ENCODE measurements at places on chromosomes 5 and 9.
A peak's percentile ranks its signal among the peaks of the same experiment; 100 is the strongest.

DNA sequence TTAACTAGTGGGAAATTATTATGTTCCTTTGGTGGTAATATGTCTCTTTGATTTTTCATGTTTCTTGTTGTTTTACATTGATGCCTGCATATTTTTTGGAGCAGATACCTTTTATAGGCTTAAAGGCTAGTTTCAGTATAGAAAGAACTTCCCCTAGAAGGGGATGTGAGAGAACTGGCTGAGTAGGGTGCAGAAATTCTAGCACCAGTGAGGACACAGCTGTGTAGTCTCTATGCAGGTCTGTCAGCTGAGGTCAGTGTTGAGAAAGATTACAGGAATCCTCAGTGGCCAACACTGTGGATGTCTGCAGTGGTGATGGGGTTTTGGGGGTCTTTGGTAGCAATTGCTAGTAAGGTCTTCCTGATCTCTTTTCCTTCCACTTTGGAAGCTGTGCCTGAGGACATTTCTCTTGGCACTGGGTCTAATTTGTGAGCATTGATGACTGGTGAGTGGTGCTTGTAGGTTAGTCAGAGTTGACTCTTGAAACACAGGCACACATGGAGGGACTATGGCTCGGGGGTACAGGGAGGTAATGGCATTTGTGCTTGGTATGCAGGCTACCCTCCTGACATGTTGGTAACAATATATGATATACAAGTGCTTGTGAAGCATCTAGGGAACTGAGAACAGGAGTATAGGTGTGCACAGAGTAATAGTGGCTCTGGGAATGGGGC, 221.4 kb downstream of the SPATA31D1 start:
- DNase-seq, result no peak

DNA sequence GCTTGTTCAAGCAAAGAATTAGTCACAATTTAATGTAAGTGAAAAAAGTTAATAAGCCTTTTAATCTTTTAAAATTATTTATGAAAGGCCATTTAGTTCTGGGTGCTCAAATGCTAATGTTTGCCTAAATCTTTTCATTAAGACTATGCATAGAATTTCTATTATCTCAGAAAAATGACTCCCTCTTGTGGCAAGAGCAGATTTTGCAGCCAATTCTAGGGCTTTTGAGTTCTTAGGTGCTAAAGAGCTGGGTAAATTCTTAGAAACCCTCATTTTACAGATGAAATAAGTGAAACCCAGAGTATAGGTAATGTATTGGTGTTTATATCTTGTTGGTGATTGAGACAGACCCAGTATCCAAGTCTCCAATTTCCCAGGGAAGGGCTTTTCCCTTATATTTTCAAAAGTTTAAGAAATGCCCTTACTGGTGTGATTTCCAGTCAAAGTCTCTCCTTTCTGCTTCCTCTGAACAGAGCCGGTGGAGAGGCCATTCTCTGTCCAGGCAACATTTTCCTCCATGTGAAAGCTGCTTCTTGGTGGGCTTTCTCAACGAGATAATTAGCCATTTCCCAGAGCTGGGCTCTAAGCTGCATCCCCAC, 24.1 kb upstream of the PCSK5 start:
- peak; percentile 80 for DNase-seq

DNA sequence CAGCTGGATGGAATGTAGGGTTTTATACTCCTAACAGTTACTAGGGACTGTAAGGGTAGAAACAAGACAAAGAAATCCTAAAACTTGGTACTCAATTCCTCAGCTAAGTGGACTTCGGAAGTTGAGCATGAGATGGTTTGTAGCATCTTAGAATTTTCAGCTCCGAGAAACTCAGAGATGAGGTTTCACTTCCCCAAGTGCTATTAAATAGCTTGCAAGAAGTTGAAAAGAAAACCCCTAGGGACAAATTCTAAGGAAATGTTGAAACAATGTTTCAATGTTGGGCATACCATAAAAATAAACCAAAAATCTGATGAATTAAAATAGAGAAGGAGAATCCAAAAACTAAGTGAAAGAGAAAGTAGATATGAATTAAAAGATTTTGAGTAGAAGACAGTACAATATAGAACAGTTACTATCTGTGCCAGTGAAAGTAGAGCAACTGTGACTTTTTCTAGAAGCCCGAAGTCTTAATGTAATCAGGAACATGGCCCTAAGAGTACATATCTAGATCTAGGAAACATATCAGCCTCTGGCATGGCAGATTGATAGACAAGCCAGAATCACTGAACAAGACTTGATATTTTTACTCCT, 308.6 kb upstream of the RGMB start:
- no peak for DNase-seq

DNA sequence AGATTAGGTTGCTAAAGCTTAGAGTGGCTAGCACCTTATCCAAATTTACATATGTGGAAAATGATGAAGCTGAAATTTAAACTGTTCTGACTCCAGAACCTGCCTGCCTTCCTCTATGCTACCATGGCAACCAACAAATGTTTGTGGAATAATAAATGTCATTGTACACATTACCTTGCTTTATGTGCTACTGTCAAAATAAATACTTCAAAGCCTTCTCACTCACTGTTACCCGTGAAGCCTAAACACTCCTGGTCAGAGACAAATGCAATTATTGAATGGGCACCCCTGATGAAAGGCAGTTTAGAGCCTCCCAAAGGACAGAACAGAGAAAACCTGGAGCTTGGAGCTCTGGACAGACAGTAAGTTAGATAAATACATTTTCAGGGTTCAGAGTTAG, 158.6 kb downstream of the FAM114A2 start:
- no peak for DNase-seq

DNA sequence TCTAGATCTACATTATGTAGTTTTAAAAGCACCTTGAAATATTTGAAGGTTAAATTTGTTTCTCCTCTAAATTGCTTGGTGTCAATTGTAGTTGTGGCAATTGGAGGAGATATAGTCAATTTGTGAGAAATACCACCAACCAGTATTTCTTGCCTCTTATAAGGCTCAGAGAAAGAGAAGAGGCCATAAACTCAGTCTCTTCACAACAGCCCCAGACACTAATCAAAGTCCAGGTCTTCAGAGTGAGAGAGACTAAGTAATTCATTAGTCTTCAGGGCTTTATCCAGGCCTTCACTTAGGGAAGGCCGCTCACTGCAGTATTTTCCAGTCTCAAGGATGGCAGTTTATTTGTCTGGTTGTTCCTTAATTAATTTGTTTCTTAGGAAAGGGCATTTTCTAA, 168.0 kb upstream of the RGMB start:
- DNase-seq, result no peak

DNA sequence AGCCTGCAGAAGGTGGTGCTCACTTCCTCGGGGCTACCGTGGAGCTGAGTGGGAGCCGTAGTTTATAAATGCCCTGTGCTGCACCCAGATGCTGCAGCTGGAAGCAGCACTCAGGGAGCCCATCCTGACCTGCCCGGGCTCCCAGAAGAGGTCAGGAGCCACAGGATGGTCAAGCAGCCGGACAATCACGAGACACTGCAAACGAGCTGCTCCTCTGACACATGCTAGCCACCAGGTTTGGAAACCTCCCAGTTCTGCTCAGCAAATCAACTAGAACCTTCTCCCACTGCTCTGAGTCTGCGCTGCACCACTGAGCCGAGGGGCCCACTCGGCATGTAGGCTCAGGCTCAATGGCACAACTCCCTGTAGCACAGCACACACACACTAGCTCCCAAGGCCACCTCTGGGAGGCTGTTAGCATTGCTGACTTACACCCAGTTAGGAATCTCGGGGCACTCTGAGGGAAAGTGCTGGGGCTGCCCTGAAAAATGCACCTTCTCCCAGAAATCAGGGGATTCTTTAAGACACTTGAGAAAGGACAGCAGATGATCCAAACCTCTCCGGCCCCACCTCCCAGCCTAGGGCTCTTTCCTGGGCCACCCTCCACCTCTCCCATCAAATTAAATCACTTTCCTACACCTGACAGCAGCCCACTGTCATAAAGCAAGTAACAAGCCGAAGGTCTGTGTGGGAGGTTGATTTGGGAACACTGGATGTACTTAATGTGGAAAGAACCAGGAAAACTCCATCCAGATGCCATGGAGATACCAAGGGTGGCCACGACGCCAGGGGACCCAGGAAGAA, 59.1 kb downstream of the PSMB7 start:
- DNase-seq, result no peak

DNA sequence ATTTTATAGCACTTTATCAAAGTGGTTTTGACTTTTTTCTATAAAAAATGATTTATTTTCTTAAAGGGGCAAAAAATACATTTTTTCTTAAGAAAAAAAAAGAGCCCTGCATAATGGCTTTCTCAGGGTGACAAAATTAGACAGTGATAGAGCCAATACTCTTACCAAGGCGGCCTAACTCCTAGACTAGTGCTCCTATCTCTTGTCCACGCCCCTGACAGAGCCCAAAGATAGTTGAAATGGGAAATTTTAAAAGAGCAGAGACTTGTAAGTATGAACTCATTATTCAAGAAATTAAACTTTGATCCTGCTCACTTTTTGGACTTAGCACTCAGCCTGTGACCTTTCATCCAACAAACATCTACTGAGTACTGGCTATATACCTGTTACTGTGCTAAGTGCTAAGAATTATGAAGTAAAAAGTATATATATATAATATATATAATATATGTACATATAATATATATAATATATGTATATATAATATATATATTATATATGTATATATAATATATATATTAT, 1.2 kb downstream of the INVS start:
- DNase-seq, result peak; percentile 47

GRCh38 chr9:7376833-7377232, 422.7 kb downstream of the DMAC1 start:
- no peak for DNase-seq

GRCh38 chr9:71719562-71719961, 48.8 kb downstream of the CEMIP2 start:
- DNase-seq, result peak; percentile 57

DNA sequence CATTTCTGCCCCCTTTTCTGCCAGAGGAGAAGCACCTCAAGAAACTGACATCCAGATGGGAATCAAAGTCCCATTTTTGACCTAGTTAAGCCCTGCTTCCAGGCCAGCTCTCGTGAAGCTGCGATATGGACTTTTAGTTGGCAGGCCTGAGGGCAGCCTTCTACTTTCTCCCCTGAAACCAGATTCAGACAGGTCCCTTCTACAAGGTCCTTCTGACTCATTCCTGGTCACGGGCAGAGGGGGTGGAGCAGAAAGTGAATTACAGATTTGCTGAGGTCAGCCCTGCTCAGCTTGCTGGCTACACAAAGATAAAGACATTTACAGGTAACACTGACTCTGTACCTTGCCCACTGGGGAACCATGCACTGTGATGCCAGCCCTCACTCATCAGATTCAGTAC, 52.8 kb upstream of the TUT7 start:
- no peak for DNase-seq

All from hematopoietic multipotent progenitor cell treated with erythropoietin and hydrocortisone succinate and interleukin-3 and kit ligand, for 4 days (in vitro differentiated cells).